ENCODE measurements at places on chromosomes 7 and 10. TPM values are rescaled to one million over a fixed set of nuclear protein-coding genes. Genes with fewer than 3 reads are reported as not detected.

DNA sequence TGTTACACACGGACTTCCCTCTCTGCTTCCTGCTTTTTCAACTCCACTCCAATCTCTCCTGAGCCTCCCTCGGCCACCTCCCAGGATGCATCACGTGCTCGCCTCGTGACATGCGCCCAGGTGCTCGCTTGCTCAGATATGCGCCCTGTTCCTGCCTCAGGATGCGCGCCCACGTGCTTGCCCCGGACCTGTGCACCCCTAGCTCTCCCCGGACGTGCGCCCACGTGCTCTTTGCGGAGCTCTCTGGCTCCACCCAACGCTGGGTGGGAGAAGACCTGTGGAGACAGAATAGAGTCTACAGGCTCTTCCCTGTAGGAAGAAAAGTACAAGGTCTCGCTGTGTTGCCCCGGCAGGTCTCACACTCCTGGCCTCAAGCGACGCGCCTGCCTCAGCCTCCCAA, 23.1 kb downstream of the PARD3 start:
- no peak for DNase-seq

DNA sequence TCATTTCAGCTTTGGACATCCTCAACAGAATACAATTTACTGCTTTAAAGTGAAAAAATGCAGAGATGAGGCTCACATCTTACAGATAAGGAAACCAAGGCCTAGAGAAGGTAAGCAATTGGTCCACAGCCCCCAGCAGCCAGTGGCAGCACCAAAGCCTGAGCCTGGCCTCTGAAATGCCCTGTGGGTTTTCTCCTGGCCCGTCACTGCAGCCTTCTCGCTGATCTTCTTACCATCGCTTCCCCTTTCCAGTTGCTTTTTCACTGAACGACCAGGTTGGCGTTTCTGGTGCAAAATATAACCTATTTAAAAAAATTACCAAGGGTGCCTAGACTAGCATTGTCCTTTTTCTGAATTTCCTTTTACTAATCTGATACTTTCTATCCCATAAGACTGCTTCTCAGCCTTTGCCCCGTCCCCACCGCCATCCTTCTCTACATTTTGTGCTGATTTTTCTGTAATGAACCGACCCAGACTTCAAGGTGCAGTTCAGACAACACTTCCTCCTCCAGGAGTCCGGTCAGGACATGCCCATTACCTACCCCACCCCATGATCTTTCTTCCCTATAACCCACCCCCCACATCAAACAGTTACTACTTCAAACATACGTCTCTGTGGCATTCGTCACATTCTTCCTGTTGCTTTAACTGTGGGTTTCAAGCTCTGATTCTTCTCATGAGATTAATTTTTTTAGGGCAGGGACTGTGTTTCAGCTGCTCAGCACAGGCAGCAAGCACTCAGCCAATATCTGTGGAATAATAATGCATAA, 289.4 kb downstream of the DNAJB6 start:
- DNase-seq = no peak

GRCh38 chr7:129122751-129123509, 21.6 kb upstream of the TSPAN33 start:
- no peak for DNase-seq

MET gene
- 67.7 TPM for total RNA-seq

DNA sequence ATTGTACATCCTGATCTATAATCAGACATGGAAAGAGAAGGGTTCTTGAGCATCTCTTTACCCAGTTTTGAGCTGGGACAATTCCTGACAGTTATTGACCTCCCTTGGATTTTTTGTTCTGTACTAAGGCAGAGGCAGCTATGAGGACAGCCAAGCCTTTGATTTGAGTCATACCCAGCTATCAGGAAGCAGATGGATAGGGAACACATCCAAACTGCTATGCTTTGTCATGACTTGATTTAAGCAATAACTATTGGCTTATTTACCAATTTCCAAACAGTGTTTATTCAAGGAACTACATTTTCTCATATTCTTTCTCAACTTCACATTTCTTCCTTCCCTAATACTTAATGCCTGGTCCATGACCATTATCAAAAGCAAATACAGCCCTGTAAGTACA, 396.4 kb upstream of the STEAP1 start:
- no peak for DNase-seq

DNA sequence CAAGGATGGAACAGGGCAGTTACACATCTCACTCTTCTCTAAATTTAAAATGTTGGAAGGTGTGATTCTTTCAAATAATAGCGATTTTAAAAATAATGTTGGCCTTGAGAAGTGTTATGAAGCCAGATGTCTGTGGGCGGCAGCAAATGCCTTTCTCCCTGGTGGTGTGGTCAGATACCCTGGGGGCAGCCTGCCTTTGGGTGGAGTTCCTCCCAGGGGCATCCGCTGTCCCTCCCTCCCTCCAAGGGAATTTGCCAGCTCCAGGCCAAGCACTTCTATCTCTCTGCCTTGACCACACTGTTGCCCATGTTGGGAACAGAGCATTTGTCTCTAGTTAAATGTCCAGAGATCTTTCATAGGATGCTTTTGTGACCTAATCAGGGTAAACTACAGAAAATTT, 121.4 kb downstream of the POU6F2 start:
- DNase-seq = no peak

GRCh38 chr10:127194599-127194998, 1.8 kb downstream of the INSYN2A start:
- no peak for DNase-seq

MBLAC1 gene
- total RNA-seq = 0.52 TPM

GRCh38 chr10:33876584-33877400, 542.3 kb upstream of the NRP1 start:
- no peak for DNase-seq

DNA sequence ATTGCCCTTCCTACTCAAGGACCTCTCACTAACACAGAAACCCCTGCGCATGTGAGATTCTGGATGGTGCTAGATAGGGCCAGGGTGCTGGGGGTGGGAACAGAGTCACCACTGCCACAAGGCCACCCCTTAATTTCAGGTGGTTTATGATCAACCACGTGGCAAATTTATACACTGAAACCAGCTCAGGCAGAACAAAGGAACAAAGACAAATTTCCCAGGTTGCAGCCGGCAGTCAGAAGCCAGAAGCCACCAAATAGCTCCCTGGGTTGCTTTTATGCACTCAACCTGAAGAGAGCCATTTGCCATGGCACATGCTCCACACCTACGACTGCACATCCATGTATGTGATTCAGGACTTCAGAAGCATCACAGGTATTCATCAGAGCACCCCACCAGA, 2.5 kb downstream of the VOPP1 start:
- no peak for DNase-seq

DNA sequence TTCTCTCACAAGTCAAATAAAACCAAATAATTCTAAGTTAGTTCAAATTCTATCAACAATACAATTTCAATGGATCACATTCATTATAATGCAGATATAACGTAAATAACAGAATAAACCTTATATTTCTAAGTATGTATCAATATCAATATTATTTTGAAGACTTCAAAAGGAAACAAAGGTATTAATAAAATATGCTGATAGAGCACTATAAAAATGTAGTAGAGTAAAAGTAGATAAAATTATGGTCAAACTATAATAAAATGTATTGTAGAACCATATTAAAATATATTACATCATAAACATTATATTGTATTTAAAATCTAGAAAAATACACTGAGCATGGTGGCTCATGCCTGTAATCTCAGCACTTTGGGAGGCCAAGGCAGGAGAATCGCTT, 23.5 kb upstream of the NRCAM start:
- no peak for DNase-seq
